NK-92 treated with Interleukin-12 subunit alpha and Interleukin-12 subunit beta, amount 100 ng/mL, for 24 hours (cell line): ENCODE measurements at places on chromosomes 13 and 19.

- no peak for DNase-seq
Measured at GRCh38 chr13:36772853-36773252, 46.2 kb upstream of the RFXAP start.

- no peak for DNase-seq
Measured at GRCh38 chr19:52522551-52522950, 4.9 kb upstream of the ZNF808 start.

GRCh38 chr13:94997126-94997525 is 284.8 kb upstream of the SOX21 start:
- DNase-seq, result no peak

DNA sequence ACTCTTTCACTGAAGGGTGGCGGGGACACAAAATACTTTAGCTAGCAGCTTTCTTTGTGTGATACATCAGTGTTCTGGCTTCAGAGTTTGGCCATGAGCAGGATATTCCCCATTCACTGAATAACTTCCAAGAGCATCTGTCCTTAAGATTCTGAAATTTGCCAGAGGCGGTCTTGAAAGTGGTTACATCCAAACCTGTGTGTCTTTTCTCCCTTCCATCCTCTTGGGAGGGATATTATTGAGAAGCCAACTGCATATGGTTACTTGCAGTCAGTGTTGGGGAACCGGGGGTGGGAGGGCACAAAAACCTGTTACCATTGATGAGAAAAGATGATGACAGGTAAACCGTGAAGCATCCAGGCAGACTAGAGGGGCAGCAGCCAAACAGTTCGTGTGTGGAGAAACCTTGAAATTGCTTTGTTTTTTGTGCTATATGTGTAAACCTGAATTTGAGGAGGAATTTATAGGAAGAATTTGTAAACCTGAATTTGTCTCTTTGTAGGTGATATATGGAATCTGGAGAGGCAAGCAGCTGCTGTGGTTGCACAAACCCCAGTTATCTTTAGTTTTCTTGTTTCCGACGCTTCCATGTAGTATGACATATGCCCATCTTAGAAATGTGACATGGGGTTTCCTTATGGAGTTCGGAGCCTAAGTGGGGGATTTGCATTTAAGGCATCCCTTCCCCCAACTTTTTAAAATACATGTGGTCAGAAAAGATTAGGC is 104.8 kb downstream of the WDFY2 start:
- no peak for DNase-seq

GRCh38 chr13:105956921-105957320 is 578.5 kb downstream of the EFNB2 start:
- DNase-seq, result no peak

- DNase-seq, result no peak
Measured at GRCh38 chr19:996051-996838, 4.0 kb upstream of the GRIN3B start.

DNA sequence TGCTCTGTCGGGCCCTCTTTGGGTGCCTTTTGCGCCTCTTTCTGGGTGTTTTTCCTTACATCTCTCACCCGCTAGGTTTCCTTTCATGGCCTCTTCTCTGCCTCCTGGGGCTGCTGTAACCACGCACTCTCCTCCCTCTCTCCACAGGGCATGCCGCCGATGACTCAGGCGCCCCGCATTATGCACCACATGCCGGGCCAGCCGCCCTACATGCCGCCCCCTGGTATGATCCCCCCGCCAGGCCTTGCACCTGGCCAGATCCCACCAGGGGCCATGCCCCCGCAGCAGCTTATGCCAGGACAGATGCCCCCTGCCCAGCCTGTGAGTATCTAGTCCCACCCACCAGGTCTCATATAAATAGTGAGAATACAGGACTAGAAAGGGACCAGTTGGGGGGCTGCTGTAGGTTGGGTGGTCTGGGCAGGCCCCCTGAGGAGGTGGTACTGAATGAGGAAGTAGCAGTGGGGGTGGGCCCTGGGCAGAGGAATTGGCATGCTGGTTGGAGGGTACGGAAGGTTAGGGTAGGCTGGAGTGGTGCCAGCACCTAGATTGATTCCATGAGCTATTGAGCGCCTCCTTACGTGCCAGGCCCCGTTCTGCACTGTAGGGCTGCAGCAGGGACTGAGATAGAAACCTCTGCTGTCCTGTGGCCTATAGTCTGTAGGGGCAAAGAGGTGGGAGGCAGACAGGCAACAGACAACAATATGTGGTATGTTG is 11.9 kb downstream of the SNRPA start:
- no peak for DNase-seq

DNA sequence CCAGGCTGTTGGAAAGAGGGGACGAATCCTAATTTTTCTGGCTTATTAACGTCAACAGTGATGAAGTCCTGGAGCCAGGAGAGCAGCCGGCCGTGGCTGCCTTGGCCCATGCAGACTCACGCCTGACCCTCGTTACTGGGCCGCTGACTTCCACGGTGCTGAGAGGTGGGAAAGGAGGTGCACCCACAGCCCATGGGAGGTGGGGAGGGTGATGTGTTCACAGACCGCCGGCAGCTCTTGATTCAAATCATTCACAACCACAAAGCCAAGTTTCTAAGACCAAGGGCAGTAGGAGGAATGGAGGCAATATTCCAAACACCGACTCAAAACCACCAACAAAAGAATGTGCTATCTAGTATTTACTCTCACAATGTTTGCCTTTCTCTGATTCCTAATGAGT is 24.3 kb downstream of the COL4A2 start:
- DNase-seq, result no peak

DNA sequence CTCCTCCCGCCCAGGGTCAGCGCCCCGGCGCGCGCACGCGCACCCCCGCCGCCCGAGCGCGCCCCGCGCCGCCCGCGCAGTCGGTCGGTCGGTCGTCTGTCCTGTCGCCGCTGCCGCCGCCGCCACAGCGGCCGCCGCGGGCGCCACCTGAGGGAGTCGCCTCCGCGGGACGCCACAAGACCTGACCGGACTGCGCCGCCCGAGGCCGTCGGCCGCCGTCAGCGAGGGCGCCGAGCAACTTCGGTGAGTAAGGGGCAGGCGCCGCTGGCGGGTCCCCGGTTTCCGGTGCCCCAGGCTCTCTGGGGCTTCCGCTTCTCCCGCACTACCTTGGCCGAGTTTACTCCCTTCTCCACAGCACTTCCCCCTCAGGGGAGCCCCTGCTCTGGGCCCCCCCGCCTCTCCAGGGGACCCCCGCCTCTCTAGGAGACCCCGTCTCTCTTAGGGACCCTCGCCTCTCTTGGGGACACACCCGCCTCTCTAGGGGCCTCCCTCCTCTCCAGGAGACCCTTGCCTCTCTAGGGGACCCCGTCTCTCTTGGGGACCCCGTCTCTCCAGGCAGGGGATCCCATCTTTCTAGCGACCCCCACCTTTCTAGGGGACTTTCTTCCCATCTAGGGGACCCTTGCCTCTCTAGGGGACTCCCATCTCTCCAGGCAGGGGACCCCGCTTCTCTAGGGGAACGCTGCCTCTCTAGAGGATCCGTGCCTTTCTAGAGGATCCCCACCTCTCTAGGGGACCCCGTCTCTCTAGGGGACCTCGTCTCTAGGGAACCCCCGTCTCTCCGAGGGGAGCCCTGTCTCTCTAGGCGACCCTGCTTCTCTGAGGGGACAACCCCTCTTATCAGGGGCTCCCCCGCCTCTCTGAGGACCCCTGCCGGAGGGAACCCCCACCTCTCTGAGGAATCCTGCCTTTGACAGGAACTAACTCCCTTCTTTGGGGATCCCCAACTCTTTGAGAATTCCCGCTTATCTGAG is 19.3 kb upstream of the GATAD2A start:
- peak; percentile 76 for DNase-seq

- no peak for DNase-seq
Measured at GRCh38 chr13:68369739-68370138, 1139.6 kb upstream of the PCDH9 start.

DNA sequence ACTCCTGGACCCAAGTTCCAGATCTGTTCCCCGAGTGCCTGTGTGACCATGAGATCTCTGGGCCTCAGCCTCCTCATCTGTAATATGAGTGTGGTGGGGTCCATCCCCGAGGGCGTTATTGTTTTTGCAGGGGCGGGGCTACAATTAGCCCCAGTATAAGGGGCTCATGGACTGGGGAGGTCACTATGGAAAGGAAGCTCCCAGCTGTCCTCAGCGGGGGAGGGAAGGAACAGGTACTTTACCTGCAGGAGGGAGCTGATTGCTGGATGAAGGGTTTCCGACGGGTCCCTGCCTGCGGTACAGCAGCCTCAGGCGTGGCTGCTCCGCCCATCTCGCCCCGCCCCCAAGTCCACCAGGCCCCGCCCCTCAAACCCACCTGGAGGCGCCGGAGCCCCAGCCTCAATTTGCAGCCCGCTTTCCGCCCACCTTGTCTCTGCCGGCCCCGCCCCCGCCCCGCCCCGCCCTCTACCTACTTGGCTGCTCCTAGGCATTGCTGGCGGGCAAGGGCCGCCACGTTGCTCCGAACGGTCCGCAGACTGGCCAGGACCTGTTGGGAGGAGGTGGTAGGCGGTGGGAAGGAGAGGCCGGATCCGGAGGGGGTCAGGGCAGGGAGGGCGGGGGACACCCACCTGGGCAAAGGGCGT is 5.5 kb downstream of the PDE4C start:
- no peak for DNase-seq

DNA sequence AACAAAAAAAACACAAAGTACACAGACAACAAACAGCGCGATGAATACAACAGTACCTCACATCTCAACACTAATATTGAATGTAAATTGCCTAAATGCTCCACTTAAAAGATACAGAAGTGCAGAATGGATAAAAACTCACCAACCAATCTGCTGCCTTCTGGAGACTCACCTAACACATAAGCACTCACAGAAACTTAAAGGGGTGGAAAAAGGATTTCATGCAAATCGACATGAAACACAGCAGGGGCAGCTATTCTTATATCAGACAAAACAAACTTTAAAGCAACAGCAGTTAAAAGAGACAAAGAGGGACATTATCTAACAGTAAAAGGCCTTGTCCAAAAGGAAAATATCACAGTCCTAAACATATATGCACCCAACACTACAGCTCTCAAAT is 209.5 kb downstream of the ABCC4 start:
- DNase-seq, result no peak

DNA sequence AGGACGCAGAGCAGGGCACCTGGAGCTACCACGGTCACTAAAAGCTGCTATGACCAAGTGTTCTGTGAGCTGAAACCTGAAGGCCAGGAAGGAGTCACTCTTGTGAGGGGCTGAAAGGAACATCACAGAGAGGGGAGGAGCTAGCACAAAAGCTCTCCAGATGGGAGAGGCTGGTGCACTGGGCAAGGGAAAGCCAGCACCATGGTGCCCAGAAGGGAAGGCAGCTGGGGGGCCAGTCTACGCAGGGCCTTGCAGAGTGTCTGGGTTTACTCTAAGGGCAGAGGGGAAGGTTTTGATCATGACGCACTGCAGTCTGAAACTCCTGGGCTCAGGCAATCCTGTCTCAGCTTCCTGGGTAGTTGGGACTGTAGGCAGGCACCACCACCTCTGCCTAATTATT is 4.1 kb upstream of the ZNF580 start:
- no peak for DNase-seq

GRCh38 chr19:33301900-33302174 is 497 bp downstream of the CEBPA start:
- no peak for DNase-seq

GRCh38 chr19:30349131-30349730 is 23.0 kb upstream of the ZNF536 start:
- DNase-seq, result no peak

DNA sequence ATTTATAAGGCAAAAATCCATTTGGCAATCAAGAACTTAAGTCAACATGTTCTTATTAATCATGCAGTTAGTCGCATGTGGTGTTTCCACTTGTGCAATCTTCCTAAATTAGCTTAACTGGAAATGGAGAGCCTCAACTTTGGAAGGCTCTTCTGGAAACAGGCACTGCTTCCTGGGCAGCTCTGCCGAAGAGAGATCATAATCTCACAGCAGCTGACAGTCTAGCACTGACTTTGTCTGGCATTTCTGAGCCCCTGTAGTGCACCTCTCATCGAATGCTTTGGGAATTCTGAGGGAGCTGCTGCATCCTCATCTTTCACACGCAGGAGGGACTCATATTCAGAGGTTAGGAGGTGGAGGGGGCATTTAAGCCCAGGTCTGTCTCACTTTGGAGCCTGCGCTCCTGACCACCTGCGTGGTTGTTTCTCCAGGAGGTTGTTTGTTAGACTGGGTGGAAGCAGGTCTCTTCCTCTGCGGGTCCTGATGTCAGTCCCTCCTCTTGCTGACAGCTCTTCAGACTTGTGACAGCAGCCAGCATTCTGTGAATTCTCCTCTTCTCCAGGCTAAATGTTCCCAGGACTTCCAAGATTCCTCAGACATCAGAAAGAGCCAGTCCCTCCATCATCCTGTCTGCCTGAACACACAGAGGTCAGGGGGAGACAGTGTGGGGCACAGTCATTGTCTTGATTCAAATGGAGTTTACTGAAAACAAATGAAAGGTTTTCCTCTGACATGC is 100.4 kb upstream of the GJB6 start:
- DNase-seq, result no peak

DNA sequence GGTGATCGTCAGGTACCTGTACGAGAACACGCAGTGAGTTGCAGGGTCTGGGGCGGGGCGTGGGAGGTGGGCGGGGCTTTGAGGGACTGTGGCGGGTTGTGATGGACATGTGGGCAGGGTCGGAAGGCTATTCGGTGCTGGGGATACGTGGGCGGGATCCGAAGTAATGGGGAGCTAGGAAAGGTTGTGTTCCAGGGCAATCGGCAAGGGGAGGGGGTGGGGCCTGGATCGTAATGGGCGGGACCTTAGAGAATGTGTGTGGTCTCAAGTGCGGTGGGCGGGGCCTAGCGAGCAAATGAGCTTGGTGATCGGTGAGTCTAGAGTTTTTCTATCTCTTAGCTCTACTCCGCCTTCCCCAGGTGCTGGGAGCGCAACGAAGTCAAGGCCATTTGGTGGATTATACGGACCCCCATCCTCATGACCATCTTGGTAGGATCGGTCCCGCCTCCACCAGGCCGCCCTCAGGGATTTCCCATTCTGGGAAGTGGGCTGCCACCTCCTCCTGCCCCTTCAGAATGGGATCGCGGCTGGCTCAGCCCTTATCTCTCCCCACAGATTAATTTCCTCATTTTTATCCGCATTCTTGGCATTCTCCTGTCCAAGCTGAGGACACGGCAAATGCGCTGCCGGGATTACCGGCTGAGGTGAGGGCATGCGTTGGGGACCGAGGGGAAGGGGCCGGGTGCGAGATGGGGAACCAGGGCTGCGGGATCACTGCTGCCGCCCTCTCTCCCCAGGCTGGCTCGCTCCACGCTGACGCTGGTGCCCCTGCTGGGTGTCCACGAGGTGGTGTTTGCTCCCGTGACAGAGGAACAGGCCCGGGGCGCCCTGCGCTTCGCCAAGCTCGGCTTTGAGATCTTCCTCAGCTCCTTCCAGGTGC is 9.6 kb downstream of the GIPR start:
- no peak for DNase-seq

GRCh38 chr13:68234274-68234673 is 1004.1 kb upstream of the PCDH9 start:
- no peak for DNase-seq
